Activated T-helper 2 cell treated with anti-CD3 and anti-CD28 coated beads, Interferon-gamma antibody, Interleukin-2, Interleukin-4, amounts not matched to agents 10 μg/mL and 5 μg/mL and 100 μg/mL, durations not matched to agents 14 hours and 24 hours and 36 hours (primary cell): ENCODE measurements at places on chromosomes 2 and 18. TPM values are rescaled to one million over a fixed set of nuclear protein-coding genes. Genes with fewer than 3 reads are reported as not detected.

Gene CYTIP
- 199 and 206 TPM in 2 replicates for total RNA-seq

DNA sequence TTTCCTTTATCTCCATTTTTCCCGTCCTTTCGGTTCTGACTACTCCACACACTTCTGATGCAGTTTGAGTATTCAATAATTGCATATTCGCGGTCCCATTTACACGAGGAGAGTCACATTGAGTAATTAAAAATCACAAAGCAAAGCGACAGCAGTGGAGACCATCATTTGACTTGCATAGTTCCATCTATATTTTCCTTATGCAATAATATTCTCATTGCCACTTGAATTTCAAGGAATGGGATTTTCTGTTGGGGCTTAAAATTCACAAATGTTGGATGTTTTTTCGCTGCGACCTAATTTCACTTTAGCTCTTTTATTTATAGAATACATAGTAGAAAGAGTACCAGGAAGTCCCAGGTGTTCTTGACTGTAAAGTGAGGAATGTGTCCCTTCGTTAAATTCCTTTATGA is 186.8 kb downstream of the ZEB2 start:
- DNase-seq = no peak

Gene MROH2A
- not detected in 2 replicates for total RNA-seq

DNA sequence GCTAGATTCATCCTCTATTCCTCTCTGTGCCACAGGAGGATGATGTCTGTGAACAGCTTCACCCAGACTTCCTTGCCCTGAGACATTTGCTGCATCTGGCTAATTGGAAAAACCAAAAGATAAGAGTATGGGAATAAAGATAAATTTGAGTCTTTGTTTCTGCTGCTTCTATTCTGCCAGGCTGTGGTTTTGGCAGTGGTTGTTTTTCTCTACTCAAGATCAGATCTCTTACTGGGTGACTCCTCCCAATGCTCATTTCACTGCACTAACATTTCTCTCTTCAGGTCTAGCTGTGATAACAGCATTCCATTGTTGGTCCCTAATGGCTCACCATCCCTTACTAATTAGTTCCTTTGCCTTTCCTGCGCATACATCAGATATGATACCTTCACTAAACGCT is 89.5 kb downstream of the CALCRL start:
- DNase-seq = no peak

Gene IL36A
- total RNA-seq = 0.34 TPM in 1 of 2 replicates, not detected in the other

GRCh38 chr2:123895651-123896050 is 129.4 kb upstream of the CNTNAP5 start:
- DNase-seq = no peak

Gene GNLY
- 21.9 and 23.5 TPM in 2 replicates for total RNA-seq

DNA sequence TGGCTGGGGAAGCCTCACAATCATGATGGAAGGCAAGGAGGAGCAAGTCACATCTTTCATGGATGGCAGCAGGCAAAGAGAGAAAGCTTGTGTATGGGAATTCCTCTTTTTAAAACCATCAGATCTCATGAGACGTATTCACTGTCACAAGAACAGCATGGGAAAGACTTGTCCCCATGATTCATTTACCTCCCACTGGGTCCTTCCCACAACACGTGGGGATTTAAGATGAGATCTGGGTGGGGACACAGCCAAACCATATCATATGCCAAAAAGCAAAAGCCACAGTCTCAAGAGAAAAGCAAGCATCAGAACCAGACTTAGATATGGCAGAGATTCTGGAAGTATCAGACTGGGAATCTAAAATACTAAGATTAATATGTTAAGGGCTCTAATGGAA is 30.0 kb upstream of the SCRN3 start:
- no peak for DNase-seq

Gene MC4R
- not detected in 2 replicates for total RNA-seq

DNA sequence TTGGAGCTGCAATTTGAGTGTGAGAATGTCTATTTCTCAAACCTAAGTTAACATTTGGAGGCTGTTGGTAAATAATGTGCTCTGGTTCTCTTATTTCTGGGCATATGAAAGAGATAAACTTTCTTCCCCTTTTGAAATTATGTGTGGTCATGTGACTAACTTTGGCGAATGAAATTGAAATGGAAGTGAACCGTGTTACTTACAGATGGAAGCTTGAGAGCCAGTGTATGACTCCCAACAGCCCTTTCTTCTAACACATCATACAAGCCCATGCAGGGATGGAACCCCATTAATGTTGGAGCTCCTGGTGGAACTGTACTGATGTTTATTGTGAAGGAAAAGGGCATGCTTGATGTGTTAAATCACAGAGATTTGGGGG is 725.8 kb downstream of the TSN start:
- no peak for DNase-seq

- DNase-seq = no peak
Measured at GRCh38 chr2:159035790-159036411, 67.5 kb downstream of the TANC1 start.

- no peak for DNase-seq
Measured at GRCh38 chr2:169237286-169237685, 125.0 kb downstream of the LRP2 start.

GRCh38 chr18:71986351-71987050 is 557.6 kb downstream of the CBLN2 start:
- no peak for DNase-seq

- no peak for DNase-seq
Measured at GRCh38 chr2:232698556-232699091, 1.5 kb downstream of the GIGYF2 start.

GRCh38 chr2:165871025-165871424 is 77.0 kb upstream of the GALNT3 start:
- DNase-seq = no peak

DNA sequence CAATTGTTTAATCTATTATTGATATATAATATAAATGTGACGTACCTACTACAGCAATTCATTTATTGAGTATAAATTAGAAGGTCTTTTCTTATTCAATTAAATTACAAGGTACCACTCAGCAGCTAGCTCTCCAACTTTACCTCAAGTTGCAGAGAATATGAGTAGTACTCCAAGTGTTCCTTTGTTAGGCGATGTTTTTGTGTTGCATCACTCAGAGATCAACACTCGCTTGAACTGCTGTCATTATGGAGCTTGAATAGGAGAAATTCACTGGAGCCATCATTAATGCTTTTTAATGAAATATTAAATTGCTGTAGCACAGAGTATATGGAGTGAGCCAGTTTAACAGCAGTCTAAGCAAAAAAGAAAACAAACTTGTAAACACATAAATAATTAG is 320.0 kb downstream of the FSIP2 start:
- no peak for DNase-seq

DNA sequence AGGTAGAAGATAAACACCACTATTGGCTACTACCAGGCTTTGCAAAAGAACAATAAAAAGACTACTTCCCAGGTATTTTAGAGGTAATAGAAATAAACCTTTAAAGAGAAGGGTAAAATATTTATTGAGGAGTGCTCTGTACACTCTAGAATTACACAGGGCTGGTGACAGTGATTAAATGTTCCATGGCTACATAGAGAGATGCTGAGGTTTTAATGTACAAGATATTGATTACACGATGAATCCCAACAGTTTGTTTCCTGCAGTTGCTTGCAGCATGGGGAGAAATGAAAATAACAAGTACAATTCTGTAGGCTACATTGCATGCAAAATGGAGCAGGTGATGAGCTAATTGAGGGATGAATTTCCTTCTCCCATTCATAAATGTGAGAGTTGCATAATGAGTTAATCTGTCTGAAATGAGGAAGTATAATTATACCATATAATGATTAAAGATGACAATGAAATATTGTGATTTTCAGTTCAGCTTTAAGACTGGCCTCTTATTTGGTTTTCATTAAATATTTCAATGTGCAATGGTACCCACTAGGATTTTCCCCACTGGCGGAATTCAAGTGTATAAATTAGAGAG is 266.1 kb downstream of the SOCS6 start:
- no peak for DNase-seq

DNA sequence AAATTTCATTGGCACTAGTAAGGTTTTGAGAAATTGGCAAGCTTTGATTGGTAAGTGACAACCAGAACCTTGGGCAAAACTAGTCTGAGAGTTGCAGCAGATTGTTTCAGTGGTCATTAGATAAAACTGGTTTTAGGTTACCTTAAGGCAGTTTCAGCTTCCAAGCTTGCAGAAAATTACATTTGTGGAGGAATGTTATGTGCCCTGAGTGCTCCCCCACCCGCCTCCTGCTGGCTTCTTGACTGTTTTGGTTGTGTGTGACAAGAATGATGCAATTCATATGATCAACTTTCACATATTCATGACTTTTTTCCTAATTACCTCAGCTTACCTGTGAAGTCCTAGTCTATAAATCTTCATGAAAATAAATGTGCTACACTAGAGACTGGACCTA is 599.5 kb upstream of the ZNF804A start:
- no peak for DNase-seq

DNA sequence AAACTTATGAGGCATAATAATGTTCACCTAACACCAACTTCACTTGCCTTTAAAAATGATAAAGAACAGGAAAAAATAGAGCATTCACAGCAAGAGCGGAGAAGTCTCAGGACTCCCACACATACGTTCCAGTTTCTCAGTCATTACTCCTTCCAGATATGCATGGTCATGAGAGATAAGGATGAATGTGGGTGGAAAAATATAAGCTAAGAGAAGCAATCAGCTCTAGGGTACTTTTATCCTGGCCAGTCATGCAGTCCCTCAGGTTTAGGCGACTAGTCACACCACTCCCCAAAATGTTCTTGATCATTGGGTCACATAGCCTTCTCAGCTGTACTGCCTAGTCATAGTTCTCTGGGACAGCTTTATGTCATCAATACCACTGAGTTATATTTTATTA is 29.2 kb upstream of the CCDC178 start:
- no peak for DNase-seq

Gene MBOAT2
- total RNA-seq = 4.5 and 6.0 TPM in 2 replicates

GRCh38 chr2:201465524-201465971 is 14.0 kb downstream of the STRADB start:
- no peak for DNase-seq

- DNase-seq = no peak
Measured at GRCh38 chr2:85936421-85937068, 47.8 kb upstream of the ST3GAL5 start.

DNA sequence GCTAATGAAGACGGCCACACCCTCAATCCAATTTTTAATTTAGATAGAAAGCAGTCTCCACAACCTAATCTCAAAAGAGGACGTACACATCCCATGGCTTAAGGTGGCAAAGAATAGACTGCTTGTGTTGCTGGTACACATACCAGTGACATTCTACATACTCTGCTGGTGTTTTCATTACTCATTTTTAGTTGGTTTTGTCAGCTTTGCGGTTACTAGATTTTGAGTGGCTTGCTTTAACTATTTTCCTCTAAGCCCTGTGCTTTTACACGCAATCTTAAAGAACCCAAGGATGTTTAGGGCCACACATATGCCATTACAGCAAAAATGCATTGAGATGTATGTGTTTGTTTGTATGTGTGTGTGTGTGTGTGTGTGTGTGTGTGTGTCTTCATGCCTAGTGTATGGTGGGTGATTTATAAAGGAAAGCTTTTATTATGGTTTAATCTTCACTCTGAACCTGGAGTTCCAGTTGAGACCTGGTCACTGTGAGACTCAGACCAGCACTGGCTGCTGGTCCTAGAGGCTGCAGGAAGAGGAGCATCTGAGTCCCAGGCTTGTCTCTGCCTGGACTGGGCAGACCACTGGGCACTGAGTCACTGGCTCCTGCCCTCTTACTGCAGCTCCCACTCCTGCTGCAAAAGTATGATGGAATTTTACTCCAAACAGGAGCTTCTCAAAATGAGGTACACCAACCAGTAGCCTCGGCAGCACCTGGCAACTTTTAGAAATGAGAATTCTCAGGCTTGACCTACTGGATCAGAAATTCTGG is 415.9 kb downstream of the NBAS start:
- DNase-seq = no peak

GRCh38 chr2:46163804-46164528 is 133.2 kb upstream of the EPAS1 start:
- no peak for DNase-seq

- DNase-seq = no peak
Measured at GRCh38 chr2:24050041-24050979, 769 bp downstream of the FKBP1B start.

DNA sequence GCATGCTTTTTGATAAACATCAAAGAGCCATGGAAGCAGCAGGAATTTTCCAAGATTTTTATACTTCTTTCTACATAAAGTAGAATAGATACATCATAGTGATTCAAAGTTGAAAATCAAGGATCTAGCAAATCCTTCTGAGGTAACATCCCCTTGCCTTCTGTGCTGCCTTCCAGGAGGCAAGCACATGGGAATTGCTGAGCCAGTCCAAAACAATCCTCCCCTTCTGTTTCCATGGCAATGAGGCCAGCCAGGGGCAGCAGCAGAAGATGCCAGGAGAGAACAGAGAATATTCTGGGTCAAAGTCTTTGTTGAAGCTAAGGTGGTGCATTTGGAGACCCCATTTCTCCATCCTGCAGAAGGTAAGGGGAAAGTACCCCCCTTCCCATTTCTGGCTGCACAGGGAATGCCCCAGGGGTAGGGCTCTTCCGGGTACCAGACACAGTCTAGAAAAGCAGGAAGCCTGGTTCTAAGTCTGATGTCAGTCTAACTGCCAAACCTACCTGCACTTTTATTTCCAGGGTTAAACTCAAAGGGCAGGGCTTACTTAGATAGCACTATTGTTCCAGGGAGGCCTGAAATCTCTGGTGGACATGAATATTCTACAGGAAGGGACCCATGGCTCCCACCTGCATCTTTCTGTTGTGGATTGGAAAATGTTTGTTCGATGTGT is 22.1 kb downstream of the CENPA start:
- no peak for DNase-seq

Gene IDH1
- total RNA-seq = 42.7 and 46.1 TPM in 2 replicates

DNA sequence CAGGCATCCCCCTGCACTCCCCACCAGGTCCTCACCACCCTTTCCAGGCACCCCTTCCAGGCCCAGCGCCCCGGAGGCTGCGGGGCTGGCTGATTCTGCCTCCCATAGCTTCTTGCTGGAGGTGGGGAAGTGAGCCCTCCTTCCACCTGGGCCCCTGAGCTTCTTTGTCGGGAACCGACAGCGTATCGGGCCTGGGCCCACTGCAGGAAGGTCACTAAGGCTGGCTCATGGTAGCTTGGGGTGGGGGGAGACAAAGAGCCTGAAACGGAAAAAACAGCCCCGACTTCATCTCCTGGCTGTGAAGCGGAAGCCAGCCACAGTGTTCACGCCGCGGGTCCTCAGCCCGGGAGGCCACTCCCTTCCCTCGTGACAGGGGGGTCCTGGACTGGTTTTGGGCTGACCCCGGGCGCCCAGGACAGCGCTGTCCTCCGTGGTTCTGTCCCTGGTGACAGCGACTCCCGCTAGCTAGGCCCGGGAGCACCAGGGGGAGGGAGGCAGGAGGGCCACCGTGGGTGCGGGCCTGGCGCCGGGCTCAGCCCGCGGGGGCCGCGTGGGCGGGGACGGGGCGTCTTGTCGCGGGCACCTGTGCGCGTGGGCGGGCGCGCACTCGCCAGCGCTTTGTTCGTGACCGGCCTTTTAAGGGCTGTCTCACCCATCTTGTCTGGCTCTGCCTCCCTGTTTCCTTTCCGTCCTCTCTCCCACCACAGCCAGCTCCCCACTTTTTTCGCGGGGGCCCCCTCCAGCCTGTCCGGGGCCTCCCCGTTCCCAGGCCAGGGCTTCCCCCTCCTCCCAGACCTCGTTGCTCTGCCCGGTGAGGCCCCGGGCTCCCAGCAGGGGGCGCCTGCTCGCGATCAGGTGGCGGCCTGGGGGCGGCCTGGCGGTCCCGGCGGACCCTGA is 64.9 kb downstream of the DNMT3A start:
- peak; percentile 70 for DNase-seq
